Stimulated activated CD8-positive, alpha-beta memory T cell treated with anti-CD3 and anti-CD28 coated beads, Interleukin-4, amount 100 ng/mL, for 1 hour (primary cell): ENCODE measurements at places on chromosomes 7 and 10.

DNA sequence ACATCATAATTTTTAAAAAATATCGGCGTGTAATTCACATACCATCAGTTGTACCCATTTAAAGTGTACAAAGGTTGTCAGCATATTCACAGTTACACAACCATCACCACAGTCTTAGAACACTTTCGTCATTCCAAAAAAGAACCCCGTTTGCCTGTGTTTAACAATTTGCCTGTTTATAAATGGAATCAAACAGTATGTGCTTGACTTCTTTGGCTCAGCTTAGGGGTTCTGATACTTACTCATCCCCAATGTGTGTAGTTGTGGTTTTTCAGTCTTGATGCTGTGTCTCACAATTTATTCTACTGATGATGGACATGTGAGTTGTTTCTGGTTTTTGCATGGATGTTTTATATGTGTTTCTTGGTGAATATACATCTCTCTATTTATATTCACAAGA, 50.0 kb downstream of the PRPF18 start:
- DNase-seq, result no peak

GRCh38 chr10:36437367-36437766, 688.0 kb upstream of the ANKRD30A start:
- no peak for DNase-seq

DNA sequence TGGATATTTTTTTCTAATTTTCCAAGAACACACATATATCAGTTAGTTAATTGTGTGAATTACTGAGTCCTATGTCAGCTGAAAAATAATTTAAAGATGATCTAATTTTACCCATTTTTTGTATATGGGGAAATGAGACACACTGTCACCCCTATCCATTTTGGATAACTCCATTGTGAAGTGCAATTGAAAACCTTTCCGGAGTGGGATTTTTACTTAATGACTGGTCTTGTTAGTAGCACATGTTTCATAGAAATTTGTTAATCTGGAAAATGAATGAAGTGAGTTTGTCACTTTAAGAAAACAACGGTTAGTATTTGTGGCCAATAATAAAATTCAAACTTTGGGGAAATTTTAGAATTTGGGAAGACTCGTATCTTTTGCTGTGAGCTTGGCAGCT, 2.0 kb downstream of the GARS1 start:
- DNase-seq, result no peak

- DNase-seq, result no peak
Measured at GRCh38 chr7:1678081-1678543, 8.0 kb downstream of the ELFN1 start.

- DNase-seq, result no peak
Measured at GRCh38 chr10:124657806-124658205, 86.4 kb downstream of the FAM53B start.

DNA sequence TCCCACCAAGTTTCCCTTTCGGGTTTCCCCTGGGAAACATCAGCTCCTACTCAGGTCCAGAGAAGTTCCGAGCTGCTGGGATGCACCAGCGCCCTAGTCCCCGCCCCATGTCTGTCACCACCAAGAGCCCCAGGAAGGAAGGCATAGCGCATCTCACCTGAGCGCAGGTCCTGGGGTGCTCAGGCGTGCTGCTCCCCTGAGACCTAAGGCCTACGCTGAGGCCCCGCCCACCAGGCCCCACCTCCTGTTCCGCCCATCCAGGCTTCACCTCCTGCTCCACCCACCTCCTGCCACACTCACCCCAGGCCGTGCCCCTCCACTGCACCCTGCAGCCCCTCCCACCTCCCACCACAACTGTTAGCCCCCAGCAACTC, 1.2 kb upstream of the TFR2 start:
- DNase-seq, result no peak

DNA sequence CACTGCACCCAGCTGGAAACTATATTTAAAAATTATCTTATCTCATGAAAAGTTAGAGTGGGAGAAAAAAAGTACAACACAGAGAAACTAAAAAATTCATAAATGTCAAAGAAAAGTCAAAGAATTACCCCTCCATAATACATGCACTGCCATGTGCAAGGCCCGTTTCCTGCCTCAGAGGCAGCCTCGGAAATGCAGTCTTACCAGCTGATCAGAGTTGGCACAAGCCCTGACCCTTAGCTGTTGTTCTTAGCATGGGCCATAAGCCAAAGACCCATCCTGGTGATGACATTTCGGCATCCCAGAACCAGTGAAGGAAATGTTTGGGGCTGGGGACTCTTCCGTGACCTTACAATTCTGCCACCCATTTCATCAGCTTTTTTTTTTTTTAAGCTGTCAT, 21.6 kb downstream of the RBM48 start:
- no peak for DNase-seq

GRCh38 chr7:148060724-148061123, 529.8 kb upstream of the C7orf33 start:
- no peak for DNase-seq

DNA sequence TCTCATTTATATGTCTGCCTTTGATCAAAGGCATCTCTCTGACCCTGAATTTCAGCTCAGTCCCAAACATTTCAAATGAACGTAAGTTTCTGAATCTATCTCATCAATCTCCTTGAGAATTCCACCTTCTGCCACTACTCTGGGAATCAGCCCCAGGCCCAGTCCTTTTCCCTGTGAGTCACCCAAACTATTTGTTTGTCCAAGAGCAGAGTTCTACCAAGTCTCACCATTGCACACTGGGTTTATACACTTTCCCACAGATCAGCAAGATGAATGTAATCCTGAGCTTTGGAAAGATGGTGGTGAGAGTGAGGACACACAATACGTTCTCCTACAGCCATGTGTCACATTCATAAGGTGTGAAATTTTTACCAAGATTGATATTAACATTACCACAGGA, 251.3 kb upstream of the VWC2 start:
- DNase-seq, result no peak

DNA sequence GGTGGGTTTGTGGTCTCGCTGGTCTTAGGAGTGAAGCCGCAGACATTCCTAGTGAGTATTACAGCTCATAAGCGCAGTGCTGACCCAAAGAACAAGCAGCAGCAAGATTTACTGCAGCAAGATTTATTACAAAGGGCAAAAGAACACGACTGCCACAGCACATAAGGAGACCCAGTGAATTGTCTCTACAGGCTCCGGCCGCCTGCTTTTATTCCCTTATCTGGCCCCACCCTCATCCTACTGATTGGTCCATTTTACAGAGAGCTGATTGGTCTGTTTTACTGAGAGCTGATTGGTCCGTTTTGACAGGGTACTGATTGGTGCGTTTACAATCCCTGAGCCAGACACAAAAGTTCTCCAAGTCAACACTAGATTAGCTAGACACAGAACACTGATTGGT, 82.1 kb downstream of the VIPR2 start:
- DNase-seq, result no peak

GRCh38 chr7:120984406-120984805, 4.1 kb upstream of the CPED1 start:
- no peak for DNase-seq

- DNase-seq, result no peak
Measured at GRCh38 chr10:43748560-43748959, 99.9 kb upstream of the ZNF32 start.

DNA sequence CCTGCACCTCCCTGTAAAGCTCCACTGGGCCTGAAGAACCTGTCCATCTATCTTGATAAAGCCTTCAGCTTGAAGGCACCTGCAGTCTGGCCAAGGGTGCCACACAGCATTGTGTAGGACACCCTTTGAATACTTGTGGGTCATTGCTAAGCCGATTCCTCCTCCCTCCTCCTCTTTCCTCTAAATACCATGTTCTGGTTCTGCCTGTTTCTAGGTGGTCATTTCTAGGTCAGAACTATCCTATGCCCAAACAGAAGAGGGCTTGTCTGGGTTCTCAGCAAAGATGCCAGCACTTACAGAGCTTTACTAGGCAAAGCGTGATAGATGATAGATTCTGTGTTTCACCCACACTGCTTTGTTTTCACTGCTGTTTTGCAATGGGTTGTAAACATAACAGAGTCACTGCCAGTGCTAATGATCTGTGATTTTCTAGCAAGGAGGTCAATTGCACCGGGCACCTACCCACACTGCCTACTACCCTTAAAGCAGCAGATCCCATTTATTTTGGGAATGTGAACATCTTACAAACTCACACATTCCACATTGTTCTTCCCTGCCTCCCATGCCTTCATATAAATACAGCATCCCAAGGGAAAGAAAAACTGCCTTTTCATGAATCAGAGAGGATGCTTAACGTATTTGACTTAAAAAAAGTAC, 279.1 kb upstream of the PITRM1 start:
- no peak for DNase-seq
